SJSA1 (cell line): ENCODE measurements at places on chromosomes 5 and 9.

DNA sequence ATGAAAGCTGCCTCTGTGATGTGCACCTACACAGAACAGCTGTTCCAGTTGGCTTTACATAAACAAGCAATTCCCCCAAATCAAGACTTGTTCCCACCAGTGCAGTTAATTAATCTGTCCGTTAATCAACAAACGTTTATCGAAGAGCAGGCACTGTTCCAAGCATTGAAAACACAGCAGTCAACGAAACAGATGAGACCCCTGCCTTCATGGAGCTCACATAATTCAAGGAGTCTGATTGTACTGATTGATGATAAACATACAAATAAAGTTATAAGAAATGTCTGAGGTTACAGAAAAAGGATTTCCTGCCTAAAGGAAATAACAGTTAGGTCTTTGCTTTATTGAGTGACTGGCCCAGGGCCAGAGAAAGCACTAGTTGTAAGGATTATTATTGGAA is 26.2 kb upstream of the PCSK5 start:
- no peak for DNase-seq

DNA sequence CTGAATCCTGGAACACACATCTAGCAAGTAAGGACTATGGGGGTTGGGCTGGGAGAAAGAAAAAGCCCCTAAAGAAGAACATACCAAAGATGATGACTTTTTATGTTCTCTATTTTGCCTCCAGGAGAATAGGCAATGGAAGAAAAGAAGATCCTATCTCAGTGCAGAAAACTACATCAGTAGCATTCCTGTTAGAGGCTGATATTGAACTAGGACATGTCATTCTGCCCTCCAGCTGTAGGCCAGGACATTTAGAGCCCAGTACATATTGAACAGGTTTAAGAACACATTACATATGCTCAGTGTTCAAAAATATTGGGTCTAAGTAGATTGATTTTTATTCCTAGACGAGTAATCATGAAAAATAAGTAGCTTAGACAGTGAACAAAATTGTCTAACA is 24.7 kb downstream of the PRLR start:
- DNase-seq: no peak

GRCh38 chr5:180830253-180831138 is 27.9 kb upstream of the MGAT1 start:
- DNase-seq: no peak

GRCh38 chr9:10071579-10071978 is 541.2 kb downstream of the PTPRD start:
- no peak for DNase-seq

- DNase-seq: peak; percentile 66
Observed at GRCh38 chr5:10913841-10914240, 152.8 kb upstream of the DAP start.

DNA sequence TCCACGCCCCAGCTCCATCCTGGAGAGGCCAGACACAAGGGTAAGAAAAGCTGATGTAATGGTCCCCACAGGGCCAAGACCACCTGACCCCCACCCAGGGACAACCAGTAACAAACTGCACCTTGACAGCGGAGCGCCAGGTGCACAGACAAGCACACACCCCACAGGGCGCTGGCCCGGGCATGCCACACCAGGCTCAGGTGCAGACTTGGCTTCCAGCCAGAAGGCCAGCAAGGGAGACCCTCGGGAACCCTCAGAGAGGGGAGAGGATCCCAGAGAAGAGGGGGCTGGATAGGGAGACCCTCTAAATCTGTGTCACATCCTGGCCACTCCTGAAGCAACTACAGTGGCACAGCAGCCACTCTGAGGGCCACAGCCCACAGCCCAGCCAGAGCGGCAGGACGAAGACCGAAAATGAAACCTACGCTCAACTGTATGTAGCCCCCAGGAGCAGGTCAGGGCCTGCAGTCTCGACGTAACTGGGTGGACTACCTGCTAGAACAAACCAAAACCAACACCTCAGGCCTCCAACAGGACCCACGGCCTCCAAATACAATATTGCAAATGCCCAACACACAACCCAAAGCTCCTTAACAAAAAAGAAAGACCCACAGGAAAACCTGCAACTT is 18.5 kb downstream of the CAMSAP1 start:
- DNase-seq: no peak

DNA sequence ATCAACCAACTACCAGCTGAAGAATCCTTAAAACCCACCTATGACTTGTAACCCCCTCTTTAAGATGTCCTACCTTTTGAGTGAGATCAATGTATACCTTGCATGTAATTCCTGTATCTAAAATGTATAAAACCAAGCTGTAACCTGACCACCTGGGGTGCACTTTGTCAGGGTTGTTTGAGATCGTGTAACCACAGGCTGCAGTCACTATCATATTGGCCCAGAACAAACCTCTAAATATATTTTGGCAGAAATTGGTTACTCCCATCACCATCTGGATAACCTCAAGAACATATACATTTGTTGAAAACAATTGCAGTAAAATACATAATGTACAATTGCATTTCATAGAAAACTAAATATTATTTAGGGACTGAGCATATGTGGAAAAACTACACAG is 8.4 kb downstream of the CARNMT1 start:
- DNase-seq: no peak

DNA sequence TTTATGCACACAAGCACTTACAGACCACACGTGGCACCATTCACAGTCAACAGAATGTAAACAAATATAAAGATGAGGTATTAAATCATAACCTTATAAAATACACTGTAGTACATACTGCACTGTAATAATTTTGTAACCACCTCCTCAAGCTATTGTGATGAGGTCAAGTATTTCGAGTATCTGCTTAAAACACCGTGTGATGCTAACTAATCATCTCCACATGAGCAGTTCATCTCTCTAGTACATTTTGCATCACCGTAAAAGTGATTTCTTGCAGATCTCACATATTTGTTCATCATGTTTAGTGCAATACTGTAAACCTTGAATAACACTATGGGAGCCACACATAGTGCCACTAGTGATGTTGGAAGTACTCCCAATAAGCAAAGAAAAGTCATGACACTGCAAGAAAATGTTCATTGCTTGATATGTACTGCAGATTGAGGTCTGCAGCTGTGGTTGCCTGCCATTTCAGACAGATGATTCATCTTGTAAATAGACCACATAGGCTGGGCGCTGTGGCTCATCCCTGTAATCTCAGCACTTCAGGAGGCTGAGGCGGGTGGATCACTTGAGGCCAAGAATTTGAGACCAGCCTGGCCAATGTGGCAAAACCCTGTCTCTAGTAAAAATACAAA is 44.3 kb downstream of the FOXB2 start:
- DNase-seq: peak; percentile 47

- DNase-seq: no peak
Observed at GRCh38 chr5:111834926-111835599, 78.1 kb upstream of the NREP start.

GRCh38 chr9:75197561-75197960 is 109.2 kb downstream of the OSTF1 start:
- no peak for DNase-seq

GRCh38 chr5:34621277-34622097 is 34.6 kb upstream of the RAI14 start:
- no peak for DNase-seq

DNA sequence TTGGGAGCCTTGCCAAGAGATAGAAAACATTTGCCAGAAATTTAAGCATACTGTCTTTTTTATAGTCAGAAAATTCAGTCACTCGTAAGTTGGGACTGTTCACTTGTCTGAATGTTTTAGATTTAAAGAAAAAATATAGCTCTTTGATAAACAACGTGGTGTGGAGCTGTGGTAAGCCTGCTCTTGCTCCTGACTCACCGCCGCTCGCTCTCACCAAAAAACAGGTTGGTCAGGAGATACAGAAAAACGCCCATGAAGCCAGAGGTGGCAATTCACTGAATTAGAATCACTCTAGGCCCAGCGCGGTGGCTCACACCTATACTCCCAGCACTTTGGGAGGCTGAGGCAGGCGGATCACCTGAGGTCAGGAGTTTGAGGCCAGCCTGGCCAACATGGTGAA is 6.2 kb downstream of the LNPEP start:
- DNase-seq: no peak

GRCh38 chr5:134873494-134873893 is 677 bp upstream of the TXNDC15 start:
- DNase-seq: no peak

- peak; percentile 59 for DNase-seq
Observed at GRCh38 chr5:54867310-54867944, 118.0 kb downstream of the ESM1 start.

- no peak for DNase-seq
Observed at GRCh38 chr5:68342693-68343092, 127.1 kb downstream of the PIK3R1 start.

GRCh38 chr5:93072831-93073459 is 508.1 kb downstream of the NR2F1-AS1 start:
- DNase-seq: no peak

DNA sequence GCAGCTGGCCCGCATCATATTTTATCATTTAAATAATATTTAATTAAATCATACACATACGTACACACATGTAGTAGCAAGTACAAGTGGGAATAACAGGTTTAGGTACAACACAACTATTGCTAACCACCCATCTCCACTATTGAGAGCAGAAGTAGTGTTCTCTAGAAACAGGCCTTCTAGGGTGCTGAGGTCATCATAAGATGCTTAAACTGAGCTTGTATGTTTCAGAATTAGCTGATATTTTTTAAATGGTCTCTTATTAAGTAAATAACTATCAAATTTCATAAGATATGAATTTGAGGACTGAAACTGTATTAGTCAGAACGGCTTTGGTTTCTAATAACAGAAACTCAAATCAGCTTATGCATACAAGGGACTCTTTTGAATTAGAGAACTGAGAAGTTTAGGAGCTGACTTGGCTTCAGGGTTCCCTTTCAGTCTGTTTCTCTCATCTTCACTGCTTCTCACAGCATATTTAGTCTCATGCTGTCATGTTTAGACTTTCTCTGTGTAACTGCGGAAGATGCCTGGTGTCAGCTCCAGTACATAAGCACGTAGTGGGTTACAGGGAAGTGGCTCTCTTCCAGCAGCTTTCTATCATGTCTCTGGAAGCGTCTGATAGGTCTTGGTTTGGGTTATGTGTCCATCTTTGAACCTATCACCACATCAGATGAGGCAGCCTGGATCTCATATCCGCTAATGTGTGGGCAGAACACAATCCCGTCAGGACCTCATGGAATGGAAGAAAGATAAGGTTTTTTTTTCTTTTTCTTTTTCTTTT is 25.0 kb upstream of the OCLN start:
- no peak for DNase-seq

DNA sequence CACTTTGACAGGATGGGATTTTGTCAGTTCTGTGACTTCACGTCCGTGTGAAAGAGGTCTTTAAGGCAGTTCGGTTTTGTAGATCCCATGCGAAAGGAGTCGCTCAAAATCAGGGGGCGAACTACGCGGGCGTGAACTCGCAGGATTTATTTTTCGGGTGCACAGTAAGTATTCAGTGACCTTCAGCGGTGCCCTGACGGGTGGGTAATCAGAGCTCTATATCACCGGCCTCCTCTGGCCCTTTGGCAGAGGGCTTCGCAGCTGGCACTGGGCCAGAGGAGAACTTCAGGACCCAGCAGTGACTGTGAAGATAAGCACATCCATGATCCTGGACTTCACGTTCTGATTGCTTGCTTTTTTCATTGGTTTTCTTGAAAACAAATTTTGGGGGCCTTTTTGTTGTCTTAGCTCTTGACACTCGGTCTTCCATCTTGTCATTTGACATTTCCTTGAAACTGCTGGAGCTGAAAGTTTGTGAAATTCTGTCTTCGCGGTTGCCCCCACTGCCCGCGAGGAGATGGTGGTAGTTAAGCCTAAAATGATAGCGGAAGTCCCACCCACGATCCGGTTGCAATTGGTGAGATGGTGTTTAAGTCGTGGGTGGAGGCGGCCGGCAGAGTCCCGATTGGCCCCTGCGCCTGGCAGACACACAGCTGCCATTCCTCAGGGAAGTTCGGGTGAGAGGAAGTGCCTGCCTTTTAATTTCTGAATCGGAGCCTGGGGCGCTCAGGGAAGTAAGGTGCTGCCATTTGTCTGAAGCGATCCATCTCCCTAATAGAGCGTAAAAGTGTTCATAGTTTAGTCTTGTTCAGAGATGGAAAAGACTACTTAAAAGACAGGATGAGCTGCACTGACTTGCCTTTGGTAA is at the start of gene FAM120AOS:
Gene FAM120AOS, minus strand, starts transcription at position 535 of the 868 bp plus-strand sequence. CDS start 872 bp downstream, outside the sequence.
- peak; percentile 85 for DNase-seq

DNA sequence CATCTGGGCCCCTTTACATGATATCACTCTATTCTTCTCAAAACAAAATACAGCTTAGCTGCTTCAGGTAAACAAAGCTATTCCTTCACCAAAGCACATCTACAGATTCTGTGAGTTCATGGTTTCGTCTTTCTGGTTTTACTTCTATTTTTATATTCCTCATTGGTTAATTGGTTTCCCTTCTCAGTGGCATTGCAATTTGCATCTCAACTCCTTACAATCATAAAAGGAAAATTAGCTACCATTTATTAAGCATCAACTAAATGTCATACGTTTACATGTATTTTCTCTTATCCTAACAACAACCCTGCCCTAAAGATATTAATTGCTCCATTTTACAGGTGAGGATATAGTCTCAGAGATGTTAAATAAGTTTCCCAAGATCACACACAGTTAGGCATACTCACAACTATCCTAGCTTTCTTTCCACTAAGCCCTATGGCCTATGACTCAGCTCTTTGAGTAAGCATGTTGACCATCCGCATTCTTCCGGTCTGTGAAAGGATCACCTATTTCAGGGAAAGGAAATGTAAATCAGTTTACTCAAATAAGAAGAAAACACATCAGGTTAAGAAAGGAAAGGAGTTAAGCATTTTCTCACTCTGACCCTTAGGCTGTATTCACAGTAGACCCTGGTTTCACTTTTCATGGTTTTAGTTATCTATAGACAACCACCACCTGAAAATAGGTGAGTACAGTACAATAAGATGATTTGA is 146.1 kb downstream of the CAAP1 start:
- no peak for DNase-seq

DNA sequence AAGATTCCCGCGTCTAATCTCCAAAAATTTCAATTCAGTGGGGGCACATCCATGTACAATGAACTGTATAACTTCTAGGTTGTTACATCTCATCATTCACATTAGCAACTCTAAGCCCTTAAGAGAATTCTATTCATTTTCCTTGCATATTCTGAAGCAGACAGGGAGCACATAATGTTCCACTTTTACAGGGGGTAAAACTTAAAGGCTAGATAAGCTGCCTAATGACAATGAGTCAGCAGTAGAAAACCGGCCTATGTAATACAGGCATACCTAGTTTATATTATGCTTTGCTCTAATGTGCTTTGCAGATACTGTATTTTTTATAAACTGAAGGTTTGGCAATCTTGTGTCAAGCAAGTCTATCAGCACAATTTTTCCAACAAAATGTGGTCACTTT is 40.4 kb downstream of the PTAR1 start:
- no peak for DNase-seq
